A549 treated with Hydrocortisone at 1 μM for 4 hours (cell line): ENCODE measurements at places on chromosomes 2 and 18. TPM values are rescaled to one million over a fixed set of nuclear protein-coding genes. Genes with fewer than 3 reads are reported as not detected.

Gene DSC2
- total RNA-seq = 0.80 to 1.3 TPM (median 0.98 TPM) in 5 replicates

Gene BMP10
- not detected in 5 replicates for total RNA-seq

Gene SERPINB12
- not detected in 5 replicates for total RNA-seq

Gene SPDYA
- total RNA-seq = 0.16 to 0.21 TPM (median 0.20 TPM) in 5 replicates

Gene REG1B
- not detected in 5 replicates for total RNA-seq

Gene NR4A2
- total RNA-seq = 1.7 to 3.1 TPM (median 2.1 TPM) in 5 replicates

Gene ASIC4
- 0.06 to 0.26 TPM (median 0.07 TPM) in 5 replicates for total RNA-seq

Gene CYTIP
- 0.09 to 0.22 TPM (median 0.20 TPM) in 3 of 5 replicates, not detected in the others for total RNA-seq

Gene ITPRIPL1
- total RNA-seq = not detected in 5 replicates
